ENCODE measurements at places on chromosomes 16 and 17.

- no peak for DNase-seq
- no peak overlapping the region for H3K4me3 ChIP-seq
- H3K4me1 ChIP-seq = peaks cover 3% of the 10 kb centered on the region
- H3K27me3 ChIP-seq = peaks cover under 1% of the 10 kb centered on the region
- peaks cover 11% of the 10 kb centered on the region for H3K36me3 ChIP-seq
Observed at GRCh38 chr17:42775534-42776098, 2.4 kb downstream of the VPS25 start.

- H3K27ac ChIP-seq = no peak overlapping the region
- no peaks in the 10 kb centered on the region for H3K36me3 ChIP-seq
- H3K27me3 ChIP-seq = no peaks in the 10 kb centered on the region
- DNase-seq = no peak
- H3K4me1 ChIP-seq = peaks cover 17% of the 10 kb centered on the region
Observed at GRCh38 chr17:66450008-66450851, 147.8 kb downstream of the PRKCA start.

- H3K27me3 ChIP-seq = no peaks in the 10 kb centered on the region
- DNase-seq = no peak
- no peak overlapping the region for H3K4me3 ChIP-seq
- H3K27ac ChIP-seq = no peak overlapping the region
- no peaks in the 10 kb centered on the region for H3K4me1 ChIP-seq
Observed at GRCh38 chr16:4283441-4283840, 10.6 kb upstream of the TFAP4 start.

DNA sequence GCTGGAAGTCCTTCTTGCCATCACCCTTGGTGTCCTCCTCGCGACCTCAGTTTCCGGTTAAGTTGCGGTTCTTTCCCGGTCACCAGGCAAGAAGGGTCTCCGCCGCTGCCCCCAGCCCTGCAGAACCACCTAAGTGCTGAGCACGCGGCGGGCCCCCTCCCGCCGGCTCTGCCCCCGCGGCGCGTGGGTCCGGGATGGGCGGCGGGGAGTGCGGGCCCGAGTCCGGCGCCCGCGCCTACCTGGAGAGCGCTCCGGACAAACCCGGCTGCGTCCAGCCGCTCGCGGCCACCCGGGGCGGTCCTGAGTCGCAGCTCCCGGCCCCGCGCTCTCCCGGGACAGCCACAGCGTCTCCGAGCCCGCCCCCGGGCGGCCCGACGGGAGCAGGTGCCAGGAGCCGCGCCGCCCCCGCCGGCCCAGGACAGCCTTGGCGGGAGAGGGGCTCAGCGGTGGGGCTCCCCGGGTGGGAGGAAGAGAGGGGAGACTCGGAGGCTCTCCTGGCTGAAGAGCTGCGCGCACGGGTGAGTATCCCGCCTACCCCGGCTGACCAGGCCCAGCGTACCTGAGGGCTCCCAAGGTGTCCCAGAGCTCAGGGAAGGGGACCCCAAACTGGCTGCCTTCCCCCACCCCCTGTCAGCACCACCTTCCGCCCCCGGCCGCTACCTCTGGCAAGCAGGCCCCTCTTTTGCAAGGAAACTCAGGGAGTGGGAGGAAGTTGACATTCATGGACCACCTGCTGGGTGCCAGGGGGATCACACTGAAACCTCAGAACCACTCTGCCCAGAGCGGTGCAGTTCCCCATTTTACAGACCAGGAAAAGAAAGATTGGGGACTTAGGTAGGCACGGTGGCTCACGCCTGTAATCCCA is 22.2 kb upstream of the C17orf113 start:
- H3K27ac ChIP-seq = no peak overlapping the region
- peak; percentile 76 for DNase-seq
- no peaks in the 10 kb centered on the region for H3K4me1 ChIP-seq
- peak overlapping the region; percentile 88 for H3K4me3 ChIP-seq
- H3K27me3 ChIP-seq = no peaks in the 10 kb centered on the region

DNA sequence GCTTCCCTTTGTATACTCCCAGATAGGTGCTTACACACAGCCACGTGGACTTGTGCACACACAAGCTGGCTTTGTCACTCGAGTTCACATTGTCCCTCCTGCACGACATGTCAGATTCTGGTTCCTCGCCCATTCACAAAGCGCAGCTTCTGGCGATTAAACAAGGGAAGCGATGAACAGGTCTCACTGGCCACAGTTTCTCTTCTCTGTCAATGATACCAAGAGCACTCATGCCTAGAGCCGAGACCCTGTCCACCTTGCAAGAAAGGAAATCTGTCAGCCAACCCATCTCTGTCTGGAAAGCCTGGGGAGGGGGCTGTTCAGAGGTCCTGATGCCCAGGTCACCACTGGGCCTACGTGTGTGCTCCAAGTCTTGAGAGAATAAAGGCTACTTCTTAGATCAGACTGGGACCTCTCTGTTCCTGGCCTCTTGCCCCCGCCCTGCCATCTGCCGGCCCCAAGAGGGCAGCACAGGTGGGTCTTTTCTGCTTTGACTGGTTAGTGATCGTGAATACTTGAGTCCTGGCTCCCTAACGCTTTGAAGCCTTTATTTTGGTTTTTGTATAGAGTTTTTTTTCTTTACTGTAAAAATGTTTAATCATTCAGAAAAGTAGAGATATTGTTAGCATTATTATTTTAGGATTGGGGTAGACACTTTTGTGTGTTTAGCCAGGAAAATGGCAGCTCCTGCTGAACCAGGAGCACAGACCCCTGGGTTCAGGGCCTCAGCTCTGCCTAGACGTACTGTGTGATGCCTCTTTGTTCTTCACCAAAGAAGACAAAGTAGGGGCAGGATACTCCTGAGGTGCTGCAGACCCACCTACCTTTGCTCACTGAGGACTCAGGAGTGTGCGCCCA is 104.7 kb downstream of the MRM1 start:
- H3K27ac ChIP-seq = no peak overlapping the region
- no peak overlapping the region for H3K4me3 ChIP-seq
- peaks cover 8% of the 10 kb centered on the region for H3K4me1 ChIP-seq
- no peak for DNase-seq
- H3K36me3 ChIP-seq = no peaks in the 10 kb centered on the region

- no peak overlapping the region for H3K4me3 ChIP-seq
- H3K36me3 ChIP-seq = no peaks in the 10 kb centered on the region
- no peak for DNase-seq
- no peak overlapping the region for H3K27ac ChIP-seq
Observed at GRCh38 chr16:85046931-85047866, 19.6 kb downstream of the KIAA0513 start.

DNA sequence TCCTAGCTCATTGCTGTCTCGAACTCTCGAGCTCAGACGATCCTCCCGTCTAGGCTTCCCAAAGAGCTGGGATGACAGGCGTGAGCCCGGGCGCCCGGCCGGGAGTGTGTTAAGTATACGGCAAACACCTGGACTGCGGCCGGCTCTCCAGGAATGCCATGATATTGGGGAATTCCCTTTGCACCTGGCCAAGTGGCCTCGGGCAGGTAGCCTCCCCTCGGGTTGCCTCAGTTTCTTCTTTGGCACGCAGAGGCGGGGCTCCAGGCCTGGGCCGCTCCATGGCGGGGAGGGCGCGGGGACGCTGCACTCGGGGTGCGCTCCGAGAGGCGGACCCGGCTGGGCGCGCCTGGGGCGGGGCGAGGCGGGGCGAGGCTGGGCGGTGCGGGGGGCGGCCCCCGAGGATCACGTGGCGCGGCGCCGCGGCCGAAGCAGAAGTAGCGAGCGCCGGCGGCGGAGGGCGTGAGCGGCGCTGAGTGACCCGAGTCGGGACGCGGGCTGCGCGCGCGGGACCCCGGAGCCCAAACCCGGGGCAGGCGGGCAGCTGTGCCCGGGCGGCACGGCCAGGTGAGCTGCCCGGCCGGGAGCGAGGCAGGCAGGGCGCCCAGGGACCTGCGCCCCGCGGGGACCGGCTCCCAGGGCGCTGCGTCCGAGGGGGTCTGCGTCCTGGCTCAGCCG is at the start of gene PLCG2:
TSS of gene PLCG2 (plus strand) at position 431 of the 675 bp plus-strand sequence. CDS start 6,699 bp downstream, outside the sequence.
- no peaks in the 10 kb centered on the region for H3K36me3 ChIP-seq
- DNase-seq = no peak
- H3K4me1 ChIP-seq = no peaks in the 10 kb centered on the region
- peaks cover 10% of the 10 kb centered on the region for H3K27me3 ChIP-seq
- H3K4me3 ChIP-seq = peak within 1 kb of the TSS; percentile 67

DNA sequence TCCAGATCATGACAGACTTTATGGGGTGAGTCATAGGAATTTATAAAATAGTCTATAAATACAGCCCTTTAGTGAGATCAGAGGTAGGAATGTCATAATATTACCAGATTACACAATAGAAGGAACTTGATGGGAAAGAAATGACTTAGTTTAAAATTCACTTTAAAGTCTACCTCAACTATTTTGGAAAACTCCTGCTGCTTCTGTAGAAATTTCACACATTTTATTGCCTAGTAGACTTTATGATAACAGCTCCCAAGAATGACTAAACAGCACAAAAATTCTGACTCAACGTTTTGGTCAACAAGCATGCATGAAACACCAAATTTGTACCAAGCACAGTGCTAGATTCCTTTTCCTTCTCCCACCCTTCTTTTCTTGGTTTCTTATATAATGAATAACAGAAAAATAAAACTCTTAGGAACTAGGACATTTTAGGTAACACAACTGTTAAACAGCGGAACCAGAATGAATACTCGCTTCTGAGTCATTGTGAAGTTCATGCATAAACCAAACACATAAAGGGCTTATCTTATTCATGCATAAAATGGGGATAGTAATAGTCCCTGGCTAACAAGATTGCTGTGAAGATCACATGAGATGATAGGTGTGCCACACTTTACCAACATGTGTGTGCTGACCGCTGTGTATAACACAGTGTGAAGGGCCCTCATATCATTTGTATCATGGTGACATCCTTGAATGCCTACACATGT is 243.9 kb downstream of the CDH8 start:
- H3K4me1 ChIP-seq = no peaks in the 10 kb centered on the region
- H3K36me3 ChIP-seq = no peaks in the 10 kb centered on the region
- H3K27ac ChIP-seq = no peak overlapping the region

DNA sequence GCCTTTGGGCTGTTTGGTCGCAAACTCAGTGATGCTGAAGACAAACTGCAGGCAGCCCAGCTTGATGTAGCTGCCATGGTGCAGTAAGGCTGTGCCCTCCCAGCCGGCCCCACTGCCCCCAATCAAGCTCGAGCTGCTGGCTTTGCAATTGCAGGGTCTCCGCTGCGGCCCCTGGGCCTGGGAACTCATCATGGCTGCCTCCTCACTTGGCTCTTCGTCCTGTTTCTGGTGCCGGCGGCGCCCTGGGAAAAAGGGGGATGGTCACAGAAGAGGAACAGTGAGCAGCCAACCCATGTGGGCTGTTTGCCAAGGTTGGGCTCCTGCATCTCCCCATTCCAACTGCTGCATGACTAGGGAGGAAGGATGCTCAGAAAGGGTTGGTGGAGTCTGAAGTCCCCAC is 3.4 kb upstream of the DHRS13 start:
- no peak overlapping the region for H3K4me3 ChIP-seq
- H3K27me3 ChIP-seq = no peaks in the 10 kb centered on the region
- H3K4me1 ChIP-seq = peaks cover 7% of the 10 kb centered on the region
- peaks cover 57% of the 10 kb centered on the region for H3K36me3 ChIP-seq
- DNase-seq = no peak

GRCh38 chr17:44913676-44914075 is 1.6 kb downstream of the GFAP start:
- no peaks in the 10 kb centered on the region for H3K36me3 ChIP-seq
- no peak for DNase-seq
- H3K27ac ChIP-seq = no peak overlapping the region
- peaks cover 10% of the 10 kb centered on the region for H3K27me3 ChIP-seq

GRCh38 chr17:17819561-17819995 is 17.2 kb downstream of the SREBF1 start:
- DNase-seq = no peak
- H3K27ac ChIP-seq = no peak overlapping the region
- H3K4me1 ChIP-seq = peaks cover 15% of the 10 kb centered on the region
- peaks cover 32% of the 10 kb centered on the region for H3K36me3 ChIP-seq

DNA sequence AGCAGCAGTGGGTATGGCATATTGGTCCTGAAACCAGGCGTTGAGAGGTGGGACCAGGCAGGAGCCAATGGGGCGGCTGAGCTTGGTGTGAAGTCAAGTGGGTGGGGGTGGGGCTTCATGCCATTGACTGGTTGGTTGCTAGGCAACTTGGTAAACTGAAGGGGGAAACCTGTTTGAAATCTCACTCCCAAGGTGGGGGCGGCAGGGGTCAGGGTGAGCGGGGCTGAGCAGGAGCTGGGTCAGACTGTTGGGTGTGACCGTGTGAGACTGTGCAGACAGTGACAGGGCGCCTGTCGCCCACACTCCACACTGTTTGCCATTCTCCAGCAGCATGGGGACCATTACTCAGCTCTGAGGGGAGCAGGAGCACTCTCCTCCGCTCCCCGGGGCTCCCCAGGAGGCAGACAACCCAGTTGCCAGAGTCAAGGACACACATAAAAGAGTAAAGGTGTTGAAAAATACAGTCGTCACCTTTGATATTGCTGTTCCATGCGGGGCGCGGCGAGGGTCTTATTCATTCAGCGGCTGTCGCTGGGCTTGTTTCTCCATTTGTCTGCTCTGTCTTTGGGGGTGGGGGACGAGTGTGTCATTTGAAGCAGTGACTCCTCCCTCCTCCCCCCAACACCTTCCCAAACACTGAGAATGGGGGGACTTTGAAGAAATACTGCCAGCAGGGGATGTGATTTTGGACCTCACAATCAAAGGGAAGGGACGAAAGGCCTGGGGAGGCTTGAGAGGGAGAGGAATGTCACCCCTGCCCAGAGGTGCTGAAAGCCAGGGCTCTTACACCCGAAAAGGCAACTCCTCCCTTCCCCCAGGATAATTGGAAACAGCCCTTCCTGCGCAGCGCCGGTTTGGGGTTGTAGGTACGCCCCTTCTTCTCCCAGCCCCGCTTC is 1.2 kb upstream of the EFNB3 start:
- H3K27ac ChIP-seq = peak overlapping the region; percentile 80
- H3K4me1 ChIP-seq = peaks cover 18% of the 10 kb centered on the region
- no peaks in the 10 kb centered on the region for H3K36me3 ChIP-seq

GRCh38 chr16:72469932-72470331 is 298.0 kb upstream of the PMFBP1 start:
- no peak overlapping the region for H3K27ac ChIP-seq
- no peaks in the 10 kb centered on the region for H3K27me3 ChIP-seq
- H3K4me3 ChIP-seq = no peak overlapping the region
- no peaks in the 10 kb centered on the region for H3K36me3 ChIP-seq

- H3K36me3 ChIP-seq = peaks cover 35% of the 10 kb centered on the region
- DNase-seq = no peak
- H3K27me3 ChIP-seq = no peaks in the 10 kb centered on the region
Observed at GRCh38 chr17:42566215-42566882, 551 bp upstream of the MLX start.
